ENCODE measurements at places on chromosomes 11 and 22. TPM values are rescaled to one million over a fixed set of nuclear protein-coding genes. Genes with fewer than 3 reads are reported as not detected.

DNA sequence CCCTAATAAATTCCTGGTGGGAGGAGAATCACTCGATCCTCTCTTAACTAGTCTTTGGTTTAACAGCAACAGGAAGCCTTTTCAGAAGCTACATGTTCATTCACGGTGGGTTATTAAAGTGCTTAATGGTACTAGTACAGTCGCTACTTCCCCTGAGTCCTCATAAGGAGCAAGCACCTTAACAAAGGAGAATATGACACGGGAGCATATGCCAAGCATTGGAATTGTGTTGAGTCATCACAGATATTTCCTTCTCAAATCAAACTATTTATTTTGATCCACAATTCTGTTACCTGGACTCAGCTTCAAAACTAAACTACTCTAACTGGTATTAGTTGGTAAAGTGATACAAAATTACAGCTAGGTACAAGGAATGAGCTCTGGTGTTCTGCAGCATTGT, 177.5 kb upstream of the CTSC start:
- no peak for DNase-seq

GRCh38 chr22:50018608-50019285, 6.2 kb upstream of the IL17REL start:
- DNase-seq: no peak

DNA sequence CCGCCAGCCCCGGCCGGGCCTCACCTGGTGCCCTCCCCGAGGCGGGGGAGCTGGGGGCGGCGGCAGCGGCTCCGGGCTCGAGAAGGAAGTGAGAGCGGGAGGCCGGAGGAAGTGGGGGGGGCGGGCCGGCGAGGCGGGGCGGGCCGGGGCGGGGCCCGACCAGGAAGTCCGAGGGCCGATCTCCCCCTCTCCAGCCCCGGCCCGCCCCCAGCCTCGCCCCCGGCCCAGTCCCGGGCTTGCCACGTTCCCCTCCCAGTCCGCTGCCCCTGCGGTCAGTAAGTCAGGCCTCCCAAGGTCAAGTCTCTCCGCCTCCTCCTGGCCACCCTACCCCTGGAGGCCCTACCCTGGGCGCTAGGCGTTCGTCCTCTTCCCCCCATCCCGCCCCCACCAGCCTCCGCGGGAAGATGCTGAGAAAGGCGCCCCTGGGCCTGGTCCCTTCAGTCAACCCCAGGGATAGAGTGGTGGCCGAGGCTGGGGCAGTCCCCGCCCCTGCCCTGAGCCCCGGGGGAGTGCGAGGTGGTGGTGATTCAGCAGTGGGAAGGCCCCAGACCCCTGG, at the start of gene RHOG:
Gene RHOG (minus strand): TSS at position 90 of the 556 bp plus-strand sequence. CDS start 12,821 bp downstream, outside the sequence.
- peak; percentile 70 for DNase-seq

GRCh38 chr11:27315836-27316235, 47.2 kb downstream of the CCDC34 start:
- DNase-seq: no peak

CALCB gene
- 0.23 TPM for polyA plus RNA-seq

HEPHL1 gene
- polyA plus RNA-seq: not detected

DNA sequence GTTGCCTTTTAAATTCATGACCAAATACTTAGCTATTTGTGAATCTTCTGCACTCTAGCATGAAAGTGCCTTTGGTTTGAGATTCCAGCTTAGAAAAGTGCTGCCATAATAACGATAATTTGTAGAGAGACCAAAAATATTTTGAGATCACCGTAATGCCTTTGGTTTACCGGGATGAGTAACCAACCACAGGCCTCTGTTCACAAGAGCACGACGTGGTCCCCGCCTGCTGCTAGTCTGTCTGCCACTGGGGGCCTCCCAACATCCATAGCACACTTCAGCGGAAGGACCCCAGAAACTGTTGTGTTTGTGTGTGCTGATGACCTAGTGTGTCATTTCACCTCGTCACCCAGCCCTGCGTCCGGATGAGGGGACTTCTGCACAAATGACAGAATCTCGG, 67.0 kb upstream of the RASSF10 start:
- DNase-seq: no peak

DNA sequence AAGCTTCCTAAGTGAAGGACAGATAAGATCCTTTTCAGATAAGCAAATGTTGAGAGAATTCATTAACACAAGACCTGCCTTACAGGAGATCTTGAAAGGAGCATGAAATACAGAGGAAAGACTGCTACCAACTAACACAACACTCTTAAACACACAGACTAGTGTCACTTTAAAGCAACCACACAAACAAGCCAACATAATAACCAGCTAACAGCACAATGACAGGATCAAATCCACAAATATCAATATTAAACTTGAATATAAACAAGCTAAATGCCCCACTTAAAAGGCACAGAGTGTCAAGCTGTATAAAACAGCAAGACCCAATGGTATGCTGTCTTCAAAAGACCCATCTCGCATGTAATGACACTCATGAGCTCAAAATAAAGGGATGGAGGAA, 70.8 kb upstream of the HMGXB4 start:
- DNase-seq: no peak

GRCh38 chr11:122600290-122600689, 55.2 kb upstream of the UBASH3B start:
- DNase-seq: no peak

BIK gene
- polyA plus RNA-seq: 1.5 TPM

GRCh38 chr11:96015906-96016565, 92.1 kb upstream of the MTMR2 start:
- no peak for DNase-seq

OR56B1 gene
- not detected for polyA plus RNA-seq

GRCh38 chr22:37774728-37775127, 33.0 kb upstream of the GCAT start:
- no peak for DNase-seq

SCARF2 gene
- 15.1 TPM for polyA plus RNA-seq

- no peak for DNase-seq
Observed at GRCh38 chr22:38731703-38732161, 24.1 kb downstream of the SUN2 start.

DNA sequence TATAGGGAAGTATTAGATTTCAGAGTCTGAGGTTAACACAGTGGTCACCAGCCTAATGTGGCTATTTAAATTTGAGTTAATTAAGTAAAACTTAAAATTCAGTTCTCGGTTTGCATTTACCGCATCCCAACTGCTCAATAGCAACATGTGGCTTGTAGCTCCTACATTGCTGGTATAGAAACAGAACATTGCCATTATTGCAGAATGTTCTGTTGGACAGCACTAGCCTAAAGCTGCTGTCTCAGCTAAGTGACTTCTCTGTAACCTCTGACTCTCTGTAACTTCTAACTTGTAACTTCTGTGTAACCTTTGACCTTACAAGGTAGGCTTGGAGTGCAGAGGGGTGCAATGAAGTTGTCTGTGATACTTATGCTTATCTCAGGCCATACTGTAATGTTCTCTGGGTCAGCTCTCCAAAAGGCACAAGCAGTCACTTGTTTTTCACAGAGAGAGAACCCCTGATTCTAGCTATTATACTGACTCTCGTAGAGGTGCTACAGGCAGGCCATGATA, 78.7 kb downstream of the ZNRF3 start:
- no peak for DNase-seq

DNA sequence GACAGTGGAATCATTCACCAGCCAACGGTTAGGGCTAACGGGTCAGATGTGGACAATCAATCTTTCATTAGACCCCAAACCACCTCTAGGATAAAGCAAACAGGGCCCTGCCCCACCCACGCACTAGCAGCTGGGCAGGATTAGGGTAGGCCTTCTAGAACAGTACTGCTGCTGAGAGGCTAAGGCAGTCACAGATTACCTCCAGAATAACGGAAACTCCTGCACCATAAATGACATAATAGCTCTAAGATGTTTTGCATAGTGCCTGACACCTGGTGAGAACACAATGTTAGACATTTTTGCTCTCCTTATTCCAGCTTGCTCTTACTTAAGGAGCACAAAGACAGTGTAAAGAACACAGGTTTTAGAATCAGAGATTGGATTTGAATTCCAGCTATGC, 1.8 kb downstream of the SYTL2 start:
- no peak for DNase-seq

Data from right lung (tissue), 10 donors.